ENCODE measurements at places on chromosomes 2 and 18.

GRCh38 chr18:2869207-2869606 lies 22.4 kb downstream of the EMILIN2 start:
- no peak for DNase-seq

- no peak for DNase-seq
Measured at GRCh38 chr2:204470178-204470620, 75.1 kb upstream of the PARD3B start.

DNA sequence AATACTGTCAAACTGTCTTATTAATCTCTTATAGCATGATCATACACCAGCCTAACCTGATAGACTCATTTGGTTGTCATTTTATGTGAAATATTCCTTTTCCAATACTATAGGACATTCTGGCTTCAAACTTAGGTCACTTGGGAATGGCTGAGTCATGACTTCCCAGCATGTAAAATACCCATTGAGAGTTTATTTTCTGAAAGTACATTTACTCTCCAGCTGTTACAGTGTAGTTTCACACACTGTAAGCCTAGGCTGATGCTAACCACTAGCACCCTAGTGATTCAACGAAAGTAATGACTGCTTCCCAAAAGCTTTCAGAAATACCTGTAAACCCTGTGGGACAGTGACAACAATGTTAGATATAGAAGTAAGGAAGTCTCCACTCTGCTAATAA lies 93.8 kb downstream of the FIGN start:
- DNase-seq, result peak; percentile 70

- DNase-seq, result no peak
Measured at GRCh38 chr18:3584266-3584861, 134.4 kb downstream of the TGIF1 start.

DNA sequence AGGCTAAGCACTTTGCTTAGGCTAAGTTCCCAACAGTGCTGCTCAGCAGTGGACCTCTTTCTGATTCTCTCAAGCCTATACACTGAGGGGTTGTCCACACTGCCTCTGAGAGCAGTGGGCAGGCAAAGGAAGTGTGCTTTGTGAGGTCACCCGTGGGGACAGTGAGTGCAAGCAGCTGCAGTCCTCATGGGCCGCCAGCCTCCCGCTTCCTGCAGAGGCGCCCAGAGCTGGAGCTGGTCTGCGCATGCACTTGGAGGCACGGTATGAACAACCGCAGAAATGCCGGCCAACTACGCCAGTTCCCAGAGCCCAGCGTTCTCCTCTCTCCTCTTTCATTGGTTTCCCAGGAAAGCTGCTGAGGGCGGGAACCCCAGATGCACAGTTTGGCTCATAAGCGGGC lies 149.5 kb upstream of the DLX2 start:
- no peak for DNase-seq

- DNase-seq, result no peak
Measured at GRCh38 chr2:213545481-213545880, 261.2 kb downstream of the SPAG16 start.

DNA sequence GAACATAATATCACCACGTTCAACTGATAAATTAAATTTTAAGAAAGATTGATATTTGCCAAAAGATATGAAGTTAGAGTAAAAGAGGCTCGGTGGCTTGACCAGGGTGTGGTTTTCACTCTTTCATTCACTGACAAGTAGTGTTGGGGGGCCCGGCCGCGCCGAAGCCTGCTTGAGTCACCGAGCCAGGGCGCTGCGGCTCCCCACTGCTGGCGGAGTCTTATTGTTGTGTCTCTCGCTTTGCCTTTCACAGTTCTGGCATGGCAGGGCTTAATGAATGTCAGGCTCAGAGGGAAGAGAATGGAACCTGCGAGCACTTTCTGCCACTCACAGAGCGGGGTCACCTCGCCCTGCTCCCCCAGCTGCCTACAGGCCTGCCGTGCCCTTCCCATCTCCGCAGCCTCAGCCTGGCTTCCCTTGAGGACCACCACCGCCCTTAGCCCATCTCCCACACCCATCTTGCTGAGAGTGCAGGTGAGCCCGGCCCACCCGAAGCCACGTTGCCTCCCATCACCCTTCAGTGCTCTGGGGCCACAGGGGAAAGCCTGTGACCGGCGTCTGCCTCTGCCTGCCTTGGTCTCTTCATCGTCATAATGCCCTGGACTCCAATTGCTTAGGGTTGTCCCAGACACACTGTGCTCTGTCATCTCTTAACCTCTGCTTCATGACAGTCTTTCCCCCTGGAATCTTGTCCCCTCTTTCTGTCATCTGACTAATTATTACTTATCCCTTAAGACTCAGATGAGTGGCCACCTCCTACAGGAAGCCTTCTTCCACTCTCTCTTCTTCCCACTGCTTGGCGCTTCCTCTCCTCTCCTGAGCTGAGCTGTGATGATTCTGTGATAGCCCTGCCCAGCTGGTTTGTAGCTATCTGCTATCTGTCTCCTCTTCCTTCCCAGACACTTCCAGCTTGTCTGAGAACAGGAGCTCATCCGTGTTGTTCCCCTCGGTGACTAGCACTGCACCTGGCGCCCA lies 142.5 kb downstream of the FAM210A start:
- no peak for DNase-seq

- DNase-seq, result no peak
Measured at GRCh38 chr2:148430101-148430500, 214.4 kb upstream of the EPC2 start.

DNA sequence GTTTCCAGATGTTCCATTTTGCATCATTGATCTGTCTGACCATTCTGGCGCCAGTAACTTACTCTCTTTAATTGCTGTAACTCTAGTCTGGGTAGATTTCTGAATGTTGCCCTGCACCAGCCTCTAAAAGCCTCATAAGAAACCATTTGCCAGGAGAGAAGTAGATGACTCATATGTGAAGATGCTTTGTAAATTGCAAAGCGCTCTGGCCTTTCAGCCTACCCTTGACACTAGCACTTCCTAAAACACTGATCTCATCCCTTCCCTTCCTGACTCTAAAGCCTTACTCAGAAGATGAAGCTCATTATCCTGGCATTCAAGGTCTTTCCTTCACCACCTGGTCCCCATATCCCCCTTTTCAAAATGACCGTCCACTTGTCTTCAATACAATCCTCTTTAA lies 193.2 kb upstream of the MEX3C start:
- DNase-seq, result no peak

Data from smooth muscle cell of the brain vasculature (primary cell).